RWPE2 (cell line): ENCODE measurements at places on chromosomes 7 and 10.

DNA sequence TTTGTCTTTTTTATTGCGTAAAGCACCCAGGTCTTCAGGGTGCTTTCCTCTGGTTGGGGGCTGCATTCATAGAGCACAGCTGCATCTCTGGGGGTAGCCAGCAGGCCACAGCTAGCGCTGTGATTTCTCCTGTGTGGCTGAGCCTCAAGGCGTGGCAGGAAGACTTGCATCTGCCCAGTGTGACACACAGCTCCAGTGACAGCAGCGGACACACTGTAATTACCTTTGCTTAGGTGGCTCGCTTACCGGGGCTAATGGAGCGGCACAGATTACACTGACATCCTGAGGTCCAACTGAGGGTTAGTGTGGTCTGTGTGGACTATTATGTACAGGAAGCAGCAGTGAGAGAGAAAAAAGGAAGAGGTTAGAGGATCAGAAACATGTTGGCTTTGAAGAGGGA lies 27.1 kb downstream of the ABCB4 start:
- DNase-seq = no peak
- H3K27me3 ChIP-seq = no peaks in the 10 kb centered on the region
- H3K36me3 ChIP-seq = no peaks in the 10 kb centered on the region
- no peaks in the 10 kb centered on the region for H3K4me1 ChIP-seq

- no peak overlapping the region for H3K27ac ChIP-seq
- DNase-seq = no peak
Measured at GRCh38 chr10:32995751-32996150, 37.7 kb upstream of the ITGB1 start.

- DNase-seq = no peak
- H3K27me3 ChIP-seq = peaks cover 7% of the 10 kb centered on the region
- no peak overlapping the region for H3K27ac ChIP-seq
- H3K4me3 ChIP-seq = no peak overlapping the region
Measured at GRCh38 chr7:96061009-96061408, 260.9 kb downstream of the SLC25A13 start.

GRCh38 chr7:20507157-20507556 lies 108.3 kb upstream of the ABCB5 start:
- no peak overlapping the region for H3K4me3 ChIP-seq
- no peaks in the 10 kb centered on the region for H3K27me3 ChIP-seq
- DNase-seq = no peak
- peaks cover 15% of the 10 kb centered on the region for H3K4me1 ChIP-seq
- peak overlapping the region; percentile 37 for H3K27ac ChIP-seq

DNA sequence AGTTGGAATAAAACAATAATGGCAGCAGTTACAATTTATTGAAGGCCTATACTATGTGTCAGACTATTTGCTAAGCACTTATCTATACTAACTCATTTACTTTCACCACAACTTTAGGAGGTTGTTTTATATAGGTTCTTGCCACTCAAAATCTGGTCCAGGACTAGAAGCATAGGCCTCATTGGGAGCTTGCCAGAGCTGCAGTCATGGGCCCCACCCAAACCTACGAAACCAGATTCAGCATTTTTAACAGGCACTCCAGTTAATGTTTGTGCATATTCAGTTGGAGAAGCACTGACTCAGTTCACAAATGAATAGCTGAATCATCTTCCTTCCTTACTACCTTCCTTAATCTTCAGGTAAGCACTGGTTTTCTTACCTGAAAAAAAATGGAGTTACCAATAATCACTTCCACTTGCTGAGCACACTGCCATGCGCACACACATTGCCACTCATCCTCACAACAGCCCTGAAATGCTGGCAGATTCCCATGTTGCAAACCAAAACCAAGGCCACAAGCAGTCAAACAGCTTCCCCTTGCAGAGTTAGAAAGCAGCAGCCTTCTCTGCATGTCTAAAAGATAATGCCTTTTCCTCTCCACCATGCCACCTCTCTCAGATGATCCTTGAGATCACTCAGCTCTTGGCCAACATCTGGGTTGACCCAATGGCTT lies 122.4 kb downstream of the SLC16A9 start:
- DNase-seq = no peak
- H3K27ac ChIP-seq = peak overlapping the region; percentile 45
- no peaks in the 10 kb centered on the region for H3K27me3 ChIP-seq
- H3K4me3 ChIP-seq = no peak overlapping the region
- H3K36me3 ChIP-seq = no peaks in the 10 kb centered on the region
- peaks cover 17% of the 10 kb centered on the region for H3K4me1 ChIP-seq
